ENCODE measurements at places on chromosomes 6 and 20.
A peak's percentile ranks its signal among the peaks of the same experiment; 100 is the strongest.

DNA sequence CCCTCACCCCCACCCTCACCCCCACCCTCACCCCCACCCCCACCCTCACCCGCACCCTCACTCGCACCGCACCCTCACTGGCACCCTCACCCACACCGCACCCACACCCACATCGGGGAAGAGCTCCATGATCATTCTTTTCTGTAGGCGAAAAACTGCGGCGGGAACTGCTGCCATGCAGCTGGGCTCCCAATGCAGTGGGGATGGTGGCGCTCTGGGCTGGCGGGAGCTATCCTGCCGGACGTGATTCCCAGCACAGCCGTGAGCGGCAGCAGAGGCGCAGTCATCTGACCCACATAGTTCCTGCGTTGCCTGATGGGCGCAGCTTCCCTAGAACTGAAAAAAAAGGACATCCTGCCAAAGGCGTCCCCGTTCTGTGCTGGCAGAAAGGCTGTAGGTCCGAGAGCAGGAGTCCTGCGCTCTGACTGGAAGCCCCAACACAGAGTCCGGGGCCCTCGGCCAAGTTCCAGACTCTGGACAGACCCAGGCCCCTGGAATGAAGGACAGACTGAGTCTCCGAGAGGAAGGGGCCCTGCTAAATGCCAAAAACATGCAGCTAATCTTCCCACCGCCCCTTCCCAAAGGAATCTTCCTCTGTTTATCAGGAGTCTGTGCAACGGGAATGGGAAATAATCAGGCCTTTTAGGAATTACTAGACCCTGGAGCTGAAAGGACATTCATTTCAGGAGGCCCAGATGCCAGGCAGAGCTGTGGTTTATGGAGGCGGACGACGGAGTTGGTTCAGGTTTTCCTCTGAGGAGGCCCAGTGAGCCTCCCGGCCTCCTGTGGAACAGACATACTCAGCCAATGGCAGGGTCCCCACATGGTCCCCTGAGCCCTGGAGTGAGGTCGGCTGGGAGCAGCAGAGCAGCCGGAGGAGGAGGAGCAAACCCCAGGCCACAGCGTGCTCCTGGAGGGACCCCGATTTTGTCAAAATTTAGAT is 14.1 kb upstream of the TCFL5 start:
- no peak for DNase-seq

DNA sequence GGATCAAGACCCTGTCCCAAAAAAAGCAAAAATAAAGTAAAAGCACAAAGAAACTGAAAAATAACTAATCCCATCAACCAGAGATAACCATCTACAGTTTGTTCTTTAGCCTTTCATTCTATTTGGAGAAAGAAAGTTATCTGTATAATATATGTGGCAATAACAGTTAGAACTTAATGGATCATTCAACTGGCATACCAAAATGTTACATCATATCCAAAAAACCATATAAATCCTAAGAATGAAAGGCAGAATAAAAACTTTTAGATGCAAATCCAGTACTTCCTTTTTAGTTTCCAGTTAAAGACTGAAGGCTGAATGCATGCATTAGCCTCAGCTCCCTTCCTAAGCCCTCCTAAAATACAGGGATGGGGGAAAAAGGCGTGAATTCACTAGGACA is 25.2 kb downstream of the ILRUN start:
- DNase-seq, result no peak

- no peak for DNase-seq
These were observed 886 bp downstream of the SDCBP2 start for GRCh38 chr20:1327827-1328679.

DNA sequence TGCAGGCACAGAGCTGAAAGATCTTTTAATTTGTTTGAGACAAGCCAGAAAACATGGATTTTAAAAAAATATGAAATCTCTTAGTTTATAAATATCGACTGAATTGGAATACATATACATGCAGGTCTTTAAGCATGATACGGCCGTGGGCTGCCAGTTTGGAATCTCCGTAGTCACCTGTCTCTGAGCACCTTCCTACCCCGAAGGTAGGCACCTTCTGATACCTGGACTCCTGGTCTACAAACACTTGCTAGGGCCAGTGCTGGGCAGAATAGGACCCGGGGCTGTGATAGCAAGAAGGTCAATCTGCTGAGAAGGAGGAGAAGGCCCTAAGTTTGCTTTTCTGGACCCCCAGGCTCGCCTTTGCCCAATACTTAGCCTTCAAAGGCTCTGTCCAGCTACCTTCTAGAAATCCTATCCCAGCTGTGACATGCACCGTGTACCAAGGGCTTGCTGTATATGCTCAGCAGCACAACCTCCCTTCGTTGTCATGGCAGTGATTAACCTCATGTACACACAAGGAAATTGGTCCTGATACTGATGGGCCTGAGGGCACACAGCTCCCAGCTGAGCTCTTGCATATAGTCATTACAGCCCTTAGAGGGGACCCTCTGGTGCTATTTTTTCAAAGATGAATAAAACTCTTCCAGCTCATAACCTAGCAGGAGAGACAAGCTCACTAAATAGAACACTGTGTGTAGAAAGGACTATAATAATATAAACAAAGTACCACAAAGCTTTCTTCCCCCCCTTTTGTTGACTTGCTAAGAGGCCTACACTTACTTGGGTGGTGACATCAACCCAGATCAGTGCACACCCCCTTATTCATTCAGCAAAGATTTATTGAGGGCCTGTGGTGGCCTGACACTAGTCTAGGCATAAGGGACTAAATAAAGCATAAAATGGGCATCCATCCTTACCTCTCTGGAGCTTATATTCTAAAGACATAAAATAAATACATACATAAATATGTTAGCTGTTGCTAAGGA is 17.7 kb downstream of the SNPH start:
- no peak for DNase-seq

DNA sequence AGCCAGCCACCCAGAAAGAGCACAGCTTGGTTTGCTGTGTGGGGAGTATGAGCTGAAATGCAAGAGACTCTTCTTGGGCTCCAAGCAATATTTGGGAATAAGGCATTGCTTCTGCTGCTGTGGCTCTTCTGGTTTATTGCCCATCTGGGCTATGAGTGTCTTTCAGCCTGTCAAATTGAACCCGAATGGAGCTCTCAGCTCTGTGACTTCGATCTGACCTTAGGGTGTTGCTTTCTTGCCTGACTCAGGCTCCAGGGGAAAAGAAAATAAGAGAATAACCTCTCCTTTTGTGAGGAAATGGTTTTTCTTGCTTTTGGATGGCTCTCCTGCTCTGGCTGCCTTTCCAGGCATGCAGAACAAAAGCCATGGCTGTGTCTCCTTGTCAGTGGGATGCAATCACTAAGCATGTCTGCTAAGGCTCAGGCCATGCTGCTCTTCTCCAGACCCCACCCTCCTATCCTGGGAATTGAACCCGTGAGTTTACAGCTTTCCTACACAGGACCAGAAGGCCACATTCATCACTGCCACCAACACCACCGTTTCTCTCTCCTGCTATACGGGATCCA is 169.4 kb upstream of the JAG1 start:
- no peak for DNase-seq

GRCh38 chr6:18323935-18324705 is 59.8 kb upstream of the DEK start:
- DNase-seq, result peak; percentile 1

GRCh38 chr6:30841644-30842504 is 42.4 kb upstream of the DDR1 start:
- DNase-seq, result no peak

- DNase-seq, result no peak
These were observed 490 bp downstream of the MMUT start for GRCh38 chr6:49462599-49462926.

- DNase-seq, result no peak
These were observed 19.5 kb downstream of the RBM24 start for GRCh38 chr6:17300637-17301036.

GRCh38 chr6:146289816-146290588 is 253.6 kb upstream of the RAB32 start:
- DNase-seq, result no peak

DNA sequence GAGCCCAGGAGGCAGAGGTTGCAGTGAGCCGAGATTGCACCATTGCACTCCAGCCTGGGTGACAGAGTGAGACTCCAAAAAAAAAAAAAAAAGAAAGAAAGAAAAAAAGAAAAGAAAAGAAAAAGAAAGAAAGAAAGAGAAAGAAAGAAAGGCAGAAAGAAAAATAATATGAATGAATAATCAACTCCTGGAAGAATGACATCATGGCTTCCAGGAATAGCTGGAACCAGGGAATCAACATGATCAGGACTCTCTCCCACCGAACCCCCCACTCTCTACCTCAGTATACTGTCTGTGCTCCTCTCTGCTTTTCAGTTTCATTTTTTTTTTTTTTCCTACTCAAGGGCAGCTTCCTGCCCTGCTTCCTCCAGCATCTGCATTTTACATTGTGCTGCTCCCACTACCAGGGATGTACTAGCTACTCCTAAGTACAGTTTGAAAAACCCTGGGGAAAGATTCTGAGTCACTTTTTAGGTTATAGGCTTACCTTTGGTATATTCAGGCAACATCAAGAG is 19.7 kb upstream of the MTCL3 start:
- DNase-seq, result no peak

- DNase-seq, result no peak
These were observed 166.1 kb upstream of the OLIG3 start for GRCh38 chr6:137660296-137660731.

DNA sequence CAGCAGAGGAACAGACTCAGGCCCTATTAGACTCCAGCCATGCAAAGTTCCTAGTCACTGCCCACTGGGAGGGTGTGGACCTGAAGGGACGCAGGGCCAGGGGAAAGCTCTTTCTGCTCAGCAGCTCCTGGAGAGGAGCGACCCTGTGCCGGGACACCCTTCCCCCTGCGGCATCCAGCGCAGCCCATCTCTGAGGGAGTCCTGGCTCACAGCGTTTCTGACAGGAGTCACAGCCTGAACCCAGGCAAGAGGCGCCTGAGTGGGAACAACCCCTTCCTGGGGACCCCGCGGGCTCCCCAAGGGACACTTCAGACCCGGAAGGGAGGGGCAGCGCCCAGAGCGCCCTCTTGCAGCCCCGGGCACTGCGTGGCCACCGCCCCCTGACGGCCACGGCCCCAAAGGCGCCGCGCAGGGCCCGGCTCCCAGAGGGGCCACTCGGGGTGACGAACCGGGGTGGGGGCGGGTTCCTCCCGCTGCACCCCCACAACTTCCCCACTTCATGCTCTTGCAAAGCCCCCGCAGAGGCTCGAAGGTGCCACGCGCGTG is 862 bp downstream of the UCKL1 start:
- no peak for DNase-seq

DNA sequence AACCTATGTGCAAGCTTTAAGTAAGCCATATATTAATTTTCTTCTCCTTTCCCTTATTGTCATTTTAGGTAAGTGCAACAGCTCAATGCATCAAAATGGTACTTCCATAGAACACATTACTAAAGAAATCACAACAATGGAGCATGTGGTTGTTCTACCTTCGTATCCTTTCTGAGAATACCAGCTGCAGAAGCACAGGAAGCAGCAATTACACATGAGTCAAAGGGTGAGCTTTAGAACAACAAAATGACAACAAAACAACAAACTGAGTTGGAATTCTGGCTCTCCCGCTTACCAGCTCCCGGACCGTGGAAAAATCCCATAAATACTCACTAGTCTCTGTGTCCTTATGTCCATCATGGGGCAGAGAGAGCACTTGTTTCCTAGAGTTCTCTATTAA is 108.9 kb downstream of the BCAS1 start:
- no peak for DNase-seq

DNA sequence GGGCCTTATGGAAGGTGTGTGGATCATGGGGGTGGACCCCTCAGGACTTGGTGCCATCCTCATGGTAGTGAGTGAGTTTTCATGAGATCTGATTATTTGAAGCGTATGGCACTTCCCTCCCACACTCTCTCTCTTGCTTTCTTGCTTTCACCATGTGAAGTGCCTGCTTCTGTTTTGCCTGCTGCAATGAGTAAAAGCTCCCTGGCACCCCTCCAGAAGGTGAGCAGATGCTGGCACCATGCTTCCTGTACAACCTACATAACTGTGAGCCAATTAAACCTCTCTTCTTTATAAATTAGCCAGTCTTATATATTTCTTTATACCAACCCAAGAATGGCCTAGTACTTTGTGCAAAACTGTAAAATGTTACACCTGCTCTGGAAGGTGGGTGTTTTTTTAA is 396.8 kb upstream of the HS3ST5 start:
- DNase-seq, result no peak

- DNase-seq, result no peak
These were observed 202.0 kb downstream of the RNGTT start for GRCh38 chr6:88761237-88762031.

GRCh38 chr20:4170621-4171537 is 155.5 kb upstream of the RNF24 start:
- DNase-seq, result peak; percentile 57

DNA sequence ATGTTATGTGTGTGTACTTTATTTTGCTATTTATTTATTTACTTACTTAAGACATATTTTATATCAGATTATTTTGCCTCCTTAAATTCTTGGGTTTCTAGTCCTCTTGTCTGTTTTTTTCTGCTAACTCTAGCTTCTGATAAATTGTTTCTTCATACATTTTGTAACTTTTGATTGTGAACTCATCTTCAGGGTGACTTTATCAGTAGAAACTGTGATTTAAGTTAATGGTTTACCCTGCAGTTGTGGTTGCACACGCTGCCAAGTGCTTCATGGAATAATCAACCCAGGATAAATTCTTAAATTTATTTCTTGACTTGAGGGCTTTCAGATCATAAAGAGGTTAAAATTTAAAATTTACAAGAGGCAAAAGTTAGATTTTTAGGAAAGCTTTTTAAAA is 173.3 kb downstream of the CENPW start:
- DNase-seq, result no peak

DNA sequence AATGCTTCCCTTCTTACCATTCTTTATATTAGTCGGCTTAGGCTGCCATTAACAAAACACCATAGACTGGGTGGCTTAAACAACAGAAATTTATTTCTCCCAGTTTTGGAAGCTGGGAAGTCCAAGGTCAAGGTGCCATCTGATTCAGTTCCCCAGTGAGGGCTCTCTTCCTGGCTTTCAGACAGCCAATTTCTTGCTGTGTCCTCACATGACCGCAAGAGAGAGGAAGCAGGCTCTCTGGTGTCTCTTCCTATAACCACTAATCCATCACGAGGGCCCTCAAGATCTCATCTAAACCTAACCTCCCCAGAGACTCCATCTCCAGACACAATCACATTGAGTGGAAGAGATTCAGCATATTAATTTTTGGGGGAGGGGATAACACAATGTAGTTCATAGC is 193.0 kb upstream of the SGK1 start:
- no peak for DNase-seq

DNA sequence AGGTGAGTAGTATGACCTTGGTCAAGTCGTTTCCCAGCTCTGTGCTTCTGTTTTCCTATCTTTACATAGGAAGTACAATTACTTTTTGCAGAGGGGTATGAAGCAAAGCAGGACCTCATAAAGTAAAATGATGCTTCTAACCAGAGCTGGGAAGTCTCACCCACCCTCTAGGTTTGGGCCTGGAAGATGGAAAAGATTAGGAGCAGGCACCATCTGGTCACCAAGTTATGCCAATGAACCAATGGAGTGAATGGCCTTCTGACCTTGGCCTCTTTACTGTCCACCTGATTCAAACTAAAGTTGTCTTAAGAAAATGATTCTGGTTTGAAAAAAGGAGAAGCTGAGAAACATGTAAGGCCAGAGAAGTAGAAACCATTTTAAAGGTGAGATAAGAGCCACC is 68.9 kb upstream of the CTNNBL1 start:
- no peak for DNase-seq

- DNase-seq, result no peak
These were observed 663.3 kb upstream of the ADGRB3 start for GRCh38 chr6:67971812-67972211.

GRCh38 chr20:5863040-5863833 is 87.1 kb downstream of the TRMT6 start:
- DNase-seq, result no peak

- no peak for DNase-seq
These were observed 8.7 kb downstream of the TMEM181 start for GRCh38 chr6:158568549-158568948.
